HFF-Myc (cell line): ENCODE measurements at places on chromosomes 2 and 18.

GRCh38 chr2:132581991-132582738 is 87.8 kb downstream of the LYPD1 start:
- DNase-seq, result no peak

DNA sequence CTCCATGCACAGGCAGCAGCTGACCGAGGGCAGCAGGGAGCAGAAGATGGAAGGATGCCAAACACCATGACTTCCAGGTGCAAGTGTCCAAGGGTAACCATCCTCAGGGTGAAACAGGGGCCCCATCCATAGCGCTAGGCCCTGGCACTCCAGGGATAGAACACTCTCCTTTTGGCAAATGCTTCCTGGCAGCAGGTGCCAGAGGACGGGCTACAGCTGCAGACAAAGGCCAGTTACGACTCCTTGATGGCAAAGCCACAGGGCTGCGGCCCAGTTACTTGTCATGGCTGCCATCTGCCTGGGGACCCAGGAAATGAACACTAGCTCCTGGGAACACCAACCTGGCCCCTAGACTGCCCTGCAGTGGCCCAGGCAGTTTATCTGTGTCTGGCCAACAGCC is 178.8 kb downstream of the TMEM163 start:
- DNase-seq, result no peak

DNA sequence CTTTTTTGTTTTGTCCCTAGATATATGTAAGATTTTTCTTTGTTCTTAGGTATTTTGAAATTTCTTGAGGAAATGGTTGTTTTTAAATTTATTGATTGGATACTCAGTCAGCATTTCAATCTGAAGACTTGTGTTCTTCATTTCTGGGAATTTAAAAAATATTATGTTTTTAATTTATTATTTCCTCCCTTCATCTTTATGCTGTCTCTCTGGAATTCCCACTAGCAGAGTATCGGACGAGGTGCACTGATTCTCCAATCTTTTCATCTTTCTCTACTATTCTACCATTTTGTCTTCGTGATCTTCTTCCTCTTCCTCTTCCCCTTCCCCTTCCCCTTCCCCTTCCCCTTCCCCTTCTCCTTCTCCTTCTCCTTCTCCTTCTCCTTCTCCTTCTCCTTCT is 12.3 kb downstream of the SCTR start:
- DNase-seq, result no peak

- DNase-seq, result no peak
These were observed 51.7 kb upstream of the OTOF start for GRCh38 chr2:26529406-26530239.

DNA sequence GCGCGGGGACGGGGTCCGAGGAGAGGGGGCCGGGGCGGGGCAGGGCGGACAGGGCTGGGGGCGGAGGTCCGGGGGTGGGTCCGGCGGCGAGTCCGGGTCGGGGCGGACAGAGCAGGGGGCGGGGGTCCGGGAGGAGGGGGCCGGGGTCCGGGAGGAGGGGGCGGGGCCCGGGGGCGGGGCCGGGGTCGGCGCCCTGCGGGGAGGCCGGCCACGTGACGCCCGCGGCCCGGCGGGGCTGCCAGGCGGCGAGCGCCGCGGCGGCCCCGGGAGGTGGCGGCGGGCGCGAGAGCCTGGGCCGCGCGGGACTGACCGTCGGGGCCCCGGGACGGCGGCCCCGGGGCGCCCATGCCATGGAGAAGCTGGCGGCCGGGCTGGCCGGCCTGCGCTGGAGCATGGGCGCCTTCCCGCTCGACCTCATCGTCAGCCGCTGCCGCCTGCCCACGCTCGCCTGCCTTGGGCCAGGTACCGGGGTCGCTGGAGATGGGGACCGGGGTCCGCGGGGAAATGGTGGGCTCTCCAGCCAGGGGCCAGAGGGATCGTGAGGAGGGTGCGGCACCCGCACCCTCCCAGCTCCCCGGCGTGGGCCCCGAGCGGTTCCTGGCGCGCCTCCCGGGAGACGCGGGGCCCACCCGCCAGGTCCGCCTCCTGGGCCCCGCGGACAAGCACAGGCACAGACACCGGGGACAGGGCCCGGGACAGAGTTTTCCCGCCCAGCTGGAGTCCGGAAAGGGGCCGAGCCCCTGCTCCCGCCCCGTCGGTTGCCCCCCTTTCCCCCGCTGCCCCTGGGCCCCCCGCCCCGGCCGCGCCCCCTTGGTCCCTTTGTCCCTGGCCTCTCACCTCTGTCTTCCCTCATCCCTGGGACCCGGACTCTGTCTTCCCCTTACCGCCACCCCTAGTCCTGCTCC is at the start of gene GAREM2:
Gene GAREM2 (plus strand): TSS at position 218 of the 905 bp plus-strand sequence. CDS start 133 bp downstream, at position 351.
- no peak for DNase-seq

DNA sequence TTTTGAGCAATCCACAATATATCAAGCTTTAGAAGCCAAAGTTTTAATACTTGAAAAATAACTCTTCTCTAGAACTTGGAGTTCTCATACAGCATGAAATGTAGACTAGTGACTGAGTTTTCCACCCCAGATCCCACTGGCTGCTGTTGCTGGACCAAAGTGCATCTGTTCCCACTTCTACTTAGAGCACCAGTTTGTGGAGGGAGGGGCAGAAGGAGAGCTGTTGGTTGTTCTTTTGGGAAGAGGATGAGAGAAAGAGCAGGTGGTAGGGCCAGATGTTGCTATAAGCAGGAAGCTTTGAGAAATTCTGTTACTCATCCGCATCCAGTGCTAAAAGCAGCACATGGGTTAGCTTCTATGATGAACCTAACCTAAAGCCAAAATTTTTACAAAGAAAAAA is 59.0 kb downstream of the MBD2 start:
- no peak for DNase-seq

- peak; percentile 73 for DNase-seq
These were observed 30.2 kb downstream of the XDH start for GRCh38 chr2:31384351-31384750.

DNA sequence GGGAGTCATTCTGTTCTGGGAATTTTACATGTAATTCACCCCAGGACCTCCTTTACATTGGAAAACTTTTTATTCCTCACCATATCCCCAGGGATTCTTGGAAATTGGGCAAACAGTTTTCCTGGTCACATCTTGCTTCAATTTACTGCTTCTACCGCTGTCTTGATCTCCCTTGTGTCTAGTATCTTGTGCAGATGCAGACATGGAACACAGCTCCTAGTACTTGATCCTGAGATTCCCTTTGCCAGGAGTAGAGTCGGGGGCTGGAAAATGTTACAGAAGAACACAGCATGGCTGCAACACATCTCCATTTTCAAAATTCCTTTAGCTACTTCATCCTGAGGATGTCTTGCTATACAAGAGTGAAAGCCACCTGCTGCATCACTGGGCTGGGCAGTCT is 472.8 kb downstream of the PLCL1 start:
- no peak for DNase-seq

- DNase-seq, result no peak
These were observed 153.2 kb upstream of the ETAA1 start for GRCh38 chr2:67243919-67244318.

DNA sequence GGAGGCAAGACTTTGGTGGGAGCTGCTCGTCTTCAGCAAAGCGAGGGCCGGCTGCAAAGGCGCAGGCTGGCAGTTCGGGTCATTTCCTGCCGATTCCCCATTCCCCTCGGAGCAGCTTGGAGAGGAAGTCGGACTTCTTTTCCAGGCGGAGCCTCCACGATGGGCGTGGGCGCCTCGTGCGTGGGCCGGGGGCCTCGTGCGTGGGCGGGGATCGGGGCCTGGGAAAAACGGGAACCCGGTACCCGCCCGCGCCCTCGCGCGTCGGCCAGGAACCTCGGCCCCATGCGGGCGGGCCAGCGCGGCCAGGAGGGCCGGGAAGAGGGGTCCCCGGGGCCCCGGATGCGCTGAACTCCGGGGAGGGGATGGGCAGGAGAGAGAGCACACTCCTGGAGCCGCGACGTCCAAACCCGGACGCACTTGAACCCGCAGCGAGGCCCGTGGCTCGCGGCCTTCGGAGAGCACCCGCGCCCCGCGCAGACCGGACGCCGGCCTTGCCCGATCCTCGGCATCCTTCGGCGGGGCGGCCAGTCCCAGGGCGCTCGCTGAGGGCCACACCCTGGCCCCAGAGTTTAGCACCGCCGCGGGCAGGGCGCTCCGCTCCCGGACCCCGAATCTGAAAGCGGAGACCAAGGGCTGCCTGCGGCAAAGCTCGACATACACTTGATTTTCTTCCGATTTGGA is 368.4 kb downstream of the MTX2 start:
- no peak for DNase-seq

GRCh38 chr2:15142069-15142689 is 419.0 kb downstream of the NBAS start:
- no peak for DNase-seq

- no peak for DNase-seq
These were observed 205.8 kb downstream of the NDUFA10 start for GRCh38 chr2:239819091-239819973.

DNA sequence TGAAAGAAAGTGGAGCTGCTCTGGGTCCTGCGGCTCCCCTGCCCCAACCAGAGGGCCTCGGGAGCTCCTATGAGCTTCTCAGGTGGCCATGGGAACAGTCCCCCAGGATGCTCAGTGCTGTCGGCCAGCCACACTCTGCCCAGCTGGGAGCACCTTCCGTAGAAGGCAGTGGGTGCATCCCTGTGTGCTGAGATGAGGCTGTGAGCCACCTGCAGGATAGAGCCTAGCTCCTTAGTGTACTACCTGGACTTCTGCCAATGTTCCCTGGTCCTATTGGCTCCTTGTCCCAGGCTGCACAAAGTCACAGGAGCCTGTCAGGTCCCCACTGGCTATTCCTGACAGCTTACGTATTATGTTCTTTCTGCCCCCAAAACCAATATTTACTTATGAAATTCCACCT is 16.1 kb downstream of the PRELID3A start:
- no peak for DNase-seq

GRCh38 chr18:3932276-3932675 is 482.3 kb downstream of the TGIF1 start:
- DNase-seq, result no peak

- DNase-seq, result no peak
These were observed 153.1 kb downstream of the INO80D start for GRCh38 chr2:205932861-205933260.

DNA sequence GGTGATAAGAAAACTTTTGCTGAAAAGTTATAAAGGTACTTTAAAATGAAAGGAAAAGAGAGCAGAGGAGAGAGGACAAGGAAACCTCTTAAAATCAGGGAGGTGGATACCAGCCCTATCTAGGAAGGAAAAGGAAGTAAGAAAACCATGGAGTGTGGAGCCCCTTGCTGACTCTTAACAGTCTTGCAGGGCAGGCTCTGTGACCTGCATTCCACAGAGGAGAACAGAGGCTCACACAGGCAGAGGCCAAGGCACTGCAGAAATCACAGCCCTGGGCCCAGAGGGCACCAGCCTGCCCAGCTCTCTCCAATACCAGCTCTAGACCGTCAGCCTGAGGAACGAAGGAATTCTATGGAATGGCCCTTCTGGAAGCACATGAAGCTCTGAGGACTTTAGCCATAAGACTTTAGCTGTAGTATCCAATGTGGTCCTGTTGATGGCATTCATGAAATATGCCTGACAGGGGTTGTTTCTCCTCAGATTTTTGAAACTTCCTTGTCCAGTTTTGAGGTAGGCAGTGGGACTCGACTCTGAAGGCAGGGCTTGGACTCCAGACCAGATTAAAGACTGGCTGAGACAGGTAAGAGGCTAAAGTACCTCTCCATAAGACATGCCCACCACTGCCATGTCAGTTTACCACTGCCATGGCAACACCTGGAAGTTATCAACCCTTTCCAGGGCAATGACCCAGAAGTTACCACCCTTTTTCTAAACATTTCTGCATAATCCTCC is 216.3 kb downstream of the ANAPC1 start:
- DNase-seq, result no peak

- no peak for DNase-seq
These were observed 44.3 kb downstream of the TWIST2 start for GRCh38 chr2:238892204-238892500.

DNA sequence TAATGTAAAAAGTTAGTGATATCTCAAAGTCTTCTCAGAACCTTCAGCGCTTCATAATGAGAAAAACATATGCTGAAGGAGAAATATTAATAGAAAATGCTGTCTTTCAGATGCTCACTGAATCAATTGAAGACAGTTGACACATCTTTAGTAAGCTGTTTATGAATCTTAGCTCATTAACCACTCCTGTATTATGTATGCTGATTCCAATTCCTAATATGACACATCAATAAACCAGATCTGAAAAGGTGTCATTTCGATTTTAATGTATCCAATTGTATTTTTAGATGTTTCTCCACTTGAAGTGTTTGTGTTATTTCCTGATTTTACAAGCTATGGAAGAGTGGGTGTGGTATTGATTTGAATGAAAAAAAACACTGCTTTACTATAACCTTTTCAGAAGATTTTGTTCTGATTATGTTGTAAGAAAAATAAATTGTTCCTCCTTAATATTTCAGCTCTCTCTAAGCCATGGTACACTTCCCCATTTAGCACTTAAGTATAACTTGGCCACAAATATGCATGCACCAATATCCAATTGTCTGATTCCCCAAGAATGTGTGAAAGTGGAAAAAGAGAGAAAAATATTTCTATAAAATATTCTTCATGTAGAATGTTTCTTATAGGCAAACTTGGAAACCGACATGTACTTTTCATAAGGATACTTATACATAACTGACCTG is 569.8 kb downstream of the ARHGAP15 start:
- DNase-seq, result no peak

DNA sequence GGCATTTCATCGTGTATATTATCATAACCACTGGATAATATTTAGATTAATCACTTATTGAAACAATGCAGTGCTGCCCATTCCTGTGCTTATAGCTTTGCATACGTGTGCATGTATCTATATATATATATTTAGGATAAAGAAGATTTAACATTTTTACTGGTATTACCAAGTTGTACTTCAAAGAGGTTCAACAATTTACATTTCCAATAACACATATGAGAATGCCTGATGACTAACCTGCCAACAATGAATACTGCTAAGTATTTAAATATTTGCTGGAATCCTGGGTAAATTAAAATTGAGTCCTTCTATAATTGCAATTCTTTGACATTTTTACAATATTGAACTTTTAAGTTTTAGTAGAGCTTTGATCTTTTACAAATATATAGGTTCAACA is 111.4 kb downstream of the SLC39A10 start:
- no peak for DNase-seq

DNA sequence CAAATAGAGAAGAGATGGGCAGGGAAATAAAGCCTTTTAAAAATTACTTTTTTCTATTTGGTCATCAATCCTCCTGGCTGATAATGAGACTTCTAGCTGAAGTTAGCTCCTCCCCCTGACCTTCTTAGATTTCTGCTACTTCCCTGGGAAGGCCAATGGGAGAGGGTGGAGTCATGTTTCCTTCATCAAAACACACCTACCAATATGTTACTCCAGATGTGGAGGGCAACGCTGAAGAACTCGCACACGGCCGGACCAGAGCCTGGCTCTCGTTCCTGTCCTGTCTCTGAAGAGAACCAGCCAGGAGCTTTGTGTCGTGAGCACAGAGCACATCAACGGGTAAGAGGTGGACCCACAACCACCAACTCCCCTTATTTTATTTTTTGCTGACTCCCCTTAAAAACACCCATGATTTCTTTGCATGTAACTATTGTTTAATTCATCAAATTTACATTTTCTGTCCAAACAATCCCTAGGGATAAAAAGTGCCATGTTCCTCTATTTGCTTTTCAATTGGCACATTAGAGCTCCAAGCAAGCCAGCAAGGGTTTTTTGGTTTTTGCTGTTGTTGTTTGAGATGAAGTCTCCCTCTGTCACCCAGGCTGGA is 94.9 kb downstream of the ADD2 start:
- no peak for DNase-seq
